ENCODE measurements at places on chromosomes 5 and 9.

DNA sequence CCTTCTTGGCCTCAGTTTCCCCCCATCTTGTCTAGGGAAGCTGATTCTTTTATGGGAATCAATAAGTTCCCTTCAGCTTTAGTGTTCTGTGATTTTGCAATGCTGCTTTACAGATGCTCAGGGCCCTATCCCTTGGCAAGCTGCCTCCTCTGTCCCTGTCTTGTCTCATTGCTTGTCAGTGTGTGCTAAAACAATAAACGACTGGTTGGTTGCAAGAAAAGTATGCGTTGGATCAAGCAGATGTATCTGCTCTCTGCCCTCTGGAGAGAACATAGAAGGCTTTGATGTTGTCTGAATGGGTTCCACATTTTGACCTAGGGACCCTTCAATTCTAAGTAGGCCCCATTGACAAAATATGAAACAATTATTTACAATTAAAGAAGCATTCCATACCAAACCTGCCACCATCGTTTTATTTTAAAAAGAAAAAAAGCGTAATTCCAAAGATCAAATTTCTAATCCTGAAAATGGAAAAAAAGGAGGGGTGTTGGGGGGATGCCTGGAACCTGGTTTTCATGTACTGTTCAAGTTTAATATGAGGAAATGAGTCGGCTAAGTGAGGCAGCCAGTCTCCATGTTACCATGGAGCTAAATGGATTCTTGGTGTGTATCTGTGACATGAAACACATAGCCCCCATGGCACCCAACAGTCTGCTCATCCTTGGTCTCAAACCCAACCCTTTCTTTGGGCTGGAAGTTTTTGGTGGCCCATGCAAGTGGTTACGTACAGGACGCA is 31.2 kb upstream of the TARS1 start:
- DNase-seq, result no peak

GRCh38 chr5:106489004-106489403 is 1181.7 kb downstream of the EFNA5 start:
- no peak for DNase-seq

- DNase-seq, result no peak
These were observed 209.5 kb downstream of the DCP2 start for GRCh38 chr5:113186061-113186460.

GRCh38 chr5:1107167-1108022 is 4.5 kb downstream of the SLC12A7 start:
- DNase-seq, result no peak

GRCh38 chr9:26974927-26975326 is 18.7 kb downstream of the IFT74 start:
- DNase-seq, result no peak

- DNase-seq, result no peak
These were observed 1568.5 kb upstream of the WWC1 start for GRCh38 chr5:166722939-166723338.

DNA sequence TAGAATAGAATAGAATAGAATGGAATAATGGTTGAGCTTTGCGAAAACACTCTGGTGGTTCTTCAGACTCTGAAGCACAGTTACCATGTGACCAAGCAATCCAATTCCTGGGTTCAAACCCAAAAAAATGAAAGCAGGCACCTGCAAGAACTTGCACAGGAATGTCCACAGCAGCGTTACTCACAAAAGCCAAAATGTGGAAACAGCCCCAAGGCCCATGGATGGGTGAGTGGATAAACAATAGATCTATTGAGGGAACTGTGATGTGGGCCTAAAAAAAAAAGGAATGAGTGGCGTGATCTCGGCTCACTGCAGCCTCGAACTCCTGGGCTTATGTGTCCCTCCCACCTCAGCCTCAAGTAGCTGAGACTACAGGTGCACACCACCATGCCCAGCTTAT is 21.4 kb upstream of the TMEM250 start:
- no peak for DNase-seq

DNA sequence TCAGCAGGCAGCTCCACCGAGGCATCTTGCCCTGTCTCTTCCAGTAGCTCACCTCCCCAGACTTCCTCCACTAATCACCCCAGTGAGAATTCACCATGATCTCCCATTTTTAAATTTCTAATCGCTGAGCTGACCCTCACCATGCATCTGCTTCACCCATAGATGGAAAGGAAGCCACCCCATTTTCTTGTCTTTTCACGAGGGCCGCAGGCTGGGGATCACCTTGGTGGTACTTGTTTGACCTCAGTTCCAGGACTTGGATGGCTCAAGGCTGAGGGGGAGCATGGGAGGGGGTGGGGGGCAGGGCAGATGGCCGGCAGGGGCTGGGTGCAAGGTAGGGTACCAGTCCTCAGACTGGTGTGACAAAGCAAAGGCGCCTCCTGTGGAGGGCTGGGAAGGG is 3.6 kb downstream of the PROP1 start:
- DNase-seq, result no peak

- DNase-seq, result peak; percentile 37
These were observed 889 bp upstream of the ADAMTS12 start for GRCh38 chr5:33892620-33893137.

DNA sequence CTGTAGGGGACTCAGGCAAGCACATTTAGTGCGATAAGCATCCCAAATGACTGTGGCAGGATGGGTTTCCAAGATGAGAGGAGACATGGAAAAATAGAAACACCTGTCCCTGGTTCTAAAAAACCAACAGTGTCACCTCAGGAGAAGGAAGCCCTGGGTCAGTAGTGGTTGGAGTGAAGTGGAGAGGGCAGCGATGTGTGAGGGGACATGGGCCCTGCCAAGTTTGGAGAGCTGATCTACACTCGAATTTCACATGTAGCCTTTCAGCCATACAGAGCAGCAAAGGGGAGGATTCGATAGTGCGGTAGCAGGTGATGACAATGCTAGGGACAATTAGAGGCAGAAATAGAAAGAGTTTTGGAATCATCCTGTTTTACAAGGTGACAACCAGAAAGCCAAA is 32.6 kb upstream of the LHX2 start:
- DNase-seq, result no peak

DNA sequence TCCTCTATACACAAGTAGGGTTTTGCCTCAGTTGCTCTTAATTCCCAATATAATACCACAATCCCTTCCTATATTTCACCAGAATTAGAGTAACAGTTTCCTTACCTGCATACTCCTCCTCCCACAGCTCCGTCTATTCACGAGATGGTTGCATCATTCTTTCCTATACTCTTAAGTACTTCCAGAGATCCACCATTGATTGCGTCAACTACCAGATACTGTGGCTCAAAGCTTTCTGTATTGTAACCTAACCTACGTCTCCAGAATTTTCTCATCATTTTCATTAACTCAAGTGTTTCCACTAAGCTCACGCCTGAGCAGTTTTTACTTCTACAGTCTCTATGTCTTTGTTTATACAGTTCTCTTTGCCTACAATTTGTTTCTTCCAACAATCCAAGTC is 31.2 kb upstream of the MINAR2 start:
- no peak for DNase-seq

DNA sequence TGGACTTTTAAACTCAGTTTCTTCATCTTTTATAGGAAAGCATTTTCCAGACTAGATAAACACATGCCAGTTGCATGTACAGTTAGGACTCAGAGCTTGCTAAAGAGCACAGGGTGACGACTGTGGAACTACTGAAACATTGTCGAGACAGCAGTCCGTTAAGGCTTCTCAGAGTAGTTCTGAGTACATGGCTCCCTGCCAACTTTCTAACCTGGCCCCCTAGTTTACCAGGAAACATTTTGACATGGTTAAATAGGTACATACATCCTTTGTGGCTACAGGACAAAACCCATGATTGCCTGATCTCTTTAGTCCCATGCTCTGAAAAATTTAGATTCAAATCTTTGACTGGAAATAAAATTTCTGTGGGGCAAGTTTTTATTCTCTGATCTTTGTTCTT is 129.7 kb downstream of the SLF1 start:
- no peak for DNase-seq

- DNase-seq, result no peak
These were observed 78.0 kb downstream of the PTCH1 start for GRCh38 chr9:95438561-95439357.

DNA sequence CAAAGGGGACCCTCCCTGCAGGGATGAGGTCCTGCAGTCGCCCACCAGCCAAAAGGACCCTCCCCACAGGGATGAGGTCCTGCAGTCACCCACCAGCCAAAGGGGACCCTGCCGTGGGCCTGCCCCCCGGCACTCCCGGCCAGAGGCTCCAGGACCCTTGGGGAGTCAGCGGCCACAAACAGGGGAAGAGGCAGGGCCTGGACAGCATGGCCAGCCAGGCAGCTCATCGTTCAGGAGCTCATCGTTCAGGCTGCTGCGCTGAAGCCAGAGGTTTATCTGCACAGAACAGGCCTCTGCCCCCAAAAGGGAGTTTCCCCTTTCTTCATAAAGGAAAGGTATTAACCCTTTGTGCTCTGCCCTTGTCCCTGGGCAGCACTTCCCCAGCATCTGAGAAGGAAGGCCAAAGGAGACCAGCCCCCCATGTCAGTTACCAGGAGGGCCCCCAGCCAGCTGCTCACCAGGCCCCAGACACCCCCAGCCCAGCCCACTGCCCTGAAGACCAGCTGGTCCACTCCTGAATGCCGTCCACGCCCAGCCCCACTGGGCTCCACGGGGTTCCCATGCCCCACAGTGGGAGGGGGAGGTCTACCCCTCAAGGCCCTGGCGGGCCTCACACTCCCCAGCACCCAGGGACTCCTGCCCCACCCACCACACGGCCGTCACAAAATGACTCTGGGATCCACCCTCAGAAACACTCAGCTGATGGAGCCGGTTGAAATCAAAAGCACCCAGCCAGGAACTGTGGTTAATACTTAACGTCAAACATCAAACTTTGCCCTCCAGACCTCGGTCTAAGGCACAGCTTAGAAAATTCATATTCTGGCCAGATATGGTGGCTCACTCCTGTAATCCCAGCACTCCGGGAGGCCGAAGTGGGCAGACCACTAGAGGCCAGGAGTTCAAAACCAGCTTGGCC is 6.3 kb downstream of the SLC12A7 start:
- no peak for DNase-seq

DNA sequence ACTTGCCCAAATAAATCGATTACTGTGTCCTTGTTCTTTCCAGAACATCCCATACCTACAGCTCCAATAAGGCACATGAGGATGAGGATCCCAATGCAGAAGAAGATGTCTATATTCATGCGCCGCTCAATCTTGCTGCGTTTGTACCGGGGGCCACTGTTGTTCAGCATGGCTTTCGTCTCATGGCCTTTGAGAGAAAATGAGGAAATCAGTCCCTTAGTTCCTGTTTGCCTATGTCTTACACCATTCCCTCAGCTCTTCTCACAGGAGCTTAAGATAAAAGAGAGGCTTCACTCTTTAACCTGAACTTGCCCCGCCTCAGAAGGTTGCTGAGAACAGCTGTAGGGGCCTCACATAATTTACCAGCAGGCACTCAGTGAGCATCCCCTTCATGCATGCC is 211.6 kb downstream of the ATP10B start:
- DNase-seq, result no peak

GRCh38 chr5:139847790-139848507 is 52.3 kb downstream of the PSD2 start:
- no peak for DNase-seq

DNA sequence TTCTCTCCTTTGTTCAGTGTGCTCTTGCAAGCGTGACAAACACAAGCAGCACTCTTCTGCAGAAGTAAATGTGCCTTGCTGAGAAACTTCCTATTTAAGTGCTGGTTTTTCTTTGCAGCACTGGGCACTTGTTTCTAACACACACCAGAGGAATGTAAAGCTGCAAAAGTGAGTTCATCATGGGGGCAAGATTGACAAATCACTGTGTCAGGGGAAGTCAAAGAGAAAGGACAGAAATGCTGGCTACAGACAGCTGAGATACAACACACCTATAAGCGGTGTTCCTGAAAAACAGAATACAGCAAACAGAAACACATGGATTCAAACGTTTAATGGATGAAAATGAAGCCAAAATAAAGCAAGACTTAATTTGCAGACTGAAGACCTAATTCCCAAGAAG is 19.6 kb downstream of the ROR2 start:
- DNase-seq, result no peak

DNA sequence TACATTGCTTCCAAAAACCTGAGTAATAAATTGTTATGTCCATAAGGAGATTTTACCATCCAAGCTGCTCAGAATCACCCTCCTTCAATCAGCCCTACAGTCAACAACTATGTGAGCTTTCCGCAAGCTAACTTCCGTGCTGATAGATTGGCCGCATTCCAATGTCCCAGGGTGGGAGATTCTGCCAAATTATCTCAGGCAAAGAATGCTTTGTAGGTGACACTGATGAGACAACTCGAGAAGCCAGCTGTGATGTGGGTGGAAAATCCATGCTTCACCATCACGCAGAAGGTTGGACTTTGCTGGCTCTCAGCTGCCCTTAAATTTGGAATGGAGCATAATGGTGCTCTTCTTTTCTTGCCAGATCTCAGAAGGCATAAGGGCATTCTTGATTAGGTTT is 44.9 kb upstream of the HCN1 start:
- no peak for DNase-seq

GRCh38 chr5:146466521-146467349 is 19.6 kb downstream of the TCERG1 start:
- no peak for DNase-seq

DNA sequence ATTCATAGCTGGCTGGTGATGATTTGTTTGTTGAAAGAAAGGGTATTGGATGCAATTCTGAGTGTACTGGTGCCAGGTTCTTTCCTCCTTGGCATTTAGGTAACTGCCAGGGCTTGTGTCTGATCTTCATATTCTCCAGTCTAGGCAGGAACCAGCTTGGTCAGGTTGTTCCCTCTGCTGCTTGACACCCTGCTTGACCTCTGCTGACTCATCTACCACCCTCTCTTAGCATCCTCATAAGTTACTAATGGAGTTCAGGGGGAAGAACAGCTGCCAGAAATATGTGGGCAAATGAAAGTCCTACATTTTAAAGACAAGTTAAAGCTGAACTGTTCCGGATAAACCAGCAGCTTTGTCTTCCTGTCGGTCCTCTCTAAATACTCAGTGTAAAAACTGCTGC is 116.1 kb upstream of the TNC start:
- DNase-seq, result no peak

- DNase-seq, result no peak
These were observed 18.5 kb downstream of the TPPP start for GRCh38 chr5:674630-675011.

GRCh38 chr5:77758141-77758938 is 17.8 kb downstream of the TBCA start:
- DNase-seq, result no peak

Data from omental fat pad (tissue), 4 donors.